A172 (cell line): ENCODE measurements at places on chromosomes 12 and 14. TPM values are rescaled to one million over a fixed set of nuclear protein-coding genes. Genes with fewer than 3 reads are reported as not detected.

Gene SLC38A4
- 1.5 and 1.7 TPM in 2 replicates for total RNA-seq

Gene ABCD4
- total RNA-seq = 13.1 and 15.8 TPM in 2 replicates

Gene GPR68
- total RNA-seq = 0.48 and 0.98 TPM in 2 replicates

Gene AICDA
- total RNA-seq = not detected in 2 replicates

Gene SIX4
- total RNA-seq = 6.5 and 7.5 TPM in 2 replicates

Gene BBOF1
- total RNA-seq = 4.8 and 8.5 TPM in 2 replicates

Gene NEUROD4
- total RNA-seq = not detected in 2 replicates

Gene NGB
- not detected in 2 replicates for total RNA-seq

Gene NKX2-1
- not detected in 2 replicates for total RNA-seq

Gene FITM1
- not detected in 2 replicates for total RNA-seq
